Large intestine (tissue), 12 donors: ENCODE measurements at places on chromosomes 11 and 22.
A peak's percentile ranks its signal among the peaks of the same experiment; 100 is the strongest.

GRCh38 chr11:43937434-43938411 lies 4.7 kb upstream of the C11orf96 start:
- DNase-seq = no peak

DNA sequence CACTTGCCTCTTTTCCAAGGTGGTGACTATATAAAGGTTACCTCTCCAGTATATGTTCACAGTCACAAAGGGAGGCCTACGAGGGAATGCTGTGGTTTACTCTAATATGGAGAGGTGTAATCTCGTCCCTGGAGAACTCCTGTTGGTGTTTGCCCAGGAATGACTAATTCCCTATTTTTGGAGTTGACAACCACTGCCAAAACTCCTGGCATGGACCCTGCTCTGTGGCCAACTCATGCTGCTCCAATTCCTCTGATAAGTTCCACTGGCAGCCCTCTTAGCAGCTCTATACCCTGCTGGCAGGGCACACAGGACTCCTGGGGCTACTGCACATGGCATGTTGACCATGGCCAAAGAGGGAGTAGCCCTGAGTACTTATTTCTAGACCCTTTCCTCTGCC lies 418.7 kb upstream of the ANO5 start:
- no peak for DNase-seq

- DNase-seq = peak; percentile 83
These were observed at the start of gene AHNAK for GRCh38 chr11:62546244-62546928. AHNAK (minus strand) TSS chr11:62546806; CDS start chr11:62536098, 10,708 bp downstream.

DNA sequence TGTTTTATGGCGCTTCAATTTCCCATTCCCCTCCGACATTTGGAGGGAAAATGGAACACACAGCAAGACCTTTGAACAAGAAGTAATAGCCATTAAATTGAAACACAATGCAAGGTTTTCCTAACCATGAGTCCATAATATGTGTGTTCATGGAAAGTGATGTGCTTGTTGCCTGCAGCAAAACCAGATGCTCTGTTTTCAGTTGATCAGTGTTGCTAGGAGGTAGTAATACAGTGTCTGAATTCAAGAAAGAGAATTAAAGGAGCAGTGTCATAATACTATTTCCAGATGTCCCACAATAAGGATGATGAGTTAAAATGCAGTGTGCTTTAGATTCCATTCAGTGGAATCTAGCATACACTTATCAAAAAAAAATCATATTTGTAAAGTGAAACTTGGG lies 637.4 kb upstream of the API5 start:
- no peak for DNase-seq

DNA sequence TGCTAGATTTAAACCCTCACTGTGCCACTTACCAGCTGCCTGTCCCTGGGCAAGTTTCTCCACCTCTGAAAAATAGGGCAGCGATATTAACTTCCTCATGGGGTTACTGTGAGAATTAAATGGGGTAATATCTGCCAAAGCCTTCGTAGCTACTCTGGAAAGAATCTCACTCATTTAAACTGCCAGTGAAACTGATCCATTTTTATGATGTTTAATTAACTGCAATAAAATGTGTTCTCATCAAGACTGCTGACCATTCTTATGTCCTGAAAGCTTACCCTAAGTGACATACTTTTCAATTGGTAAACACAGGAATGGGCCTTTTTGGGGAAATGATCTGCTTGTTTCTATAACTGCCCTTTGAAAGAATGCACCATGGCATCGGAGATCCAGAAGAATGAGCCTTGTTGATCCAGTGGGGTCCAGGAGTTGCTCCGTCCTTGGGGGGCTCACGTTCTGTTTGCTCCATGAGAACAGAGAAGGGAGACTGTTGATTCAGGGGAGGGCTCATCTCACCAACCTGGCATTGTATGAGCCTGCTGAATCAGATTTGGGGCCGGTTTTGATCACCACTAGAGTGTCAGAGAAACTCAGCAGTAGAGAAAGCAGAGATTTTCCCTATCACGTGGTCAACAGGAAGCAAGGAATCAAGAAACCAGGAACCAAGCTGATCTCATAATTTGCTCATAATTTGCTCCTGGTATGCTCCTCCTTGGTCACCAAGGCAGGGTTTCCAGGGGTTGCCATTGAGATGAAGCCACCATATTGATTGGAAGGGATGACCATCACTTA lies 7.0 kb upstream of the CCDC86 start:
- no peak for DNase-seq
